Cerebellar cortex (tissue), 1 donor: ENCODE measurements at places on chromosomes 6 and 20.

GRCh38 chr6:159830501-159831372 lies 30.7 kb downstream of the PNLDC1 start:
- DNase-seq, result no peak

GRCh38 chr20:31860390-31861134 lies 9.8 kb downstream of the DUSP15 start:
- DNase-seq, result peak; percentile 48

DNA sequence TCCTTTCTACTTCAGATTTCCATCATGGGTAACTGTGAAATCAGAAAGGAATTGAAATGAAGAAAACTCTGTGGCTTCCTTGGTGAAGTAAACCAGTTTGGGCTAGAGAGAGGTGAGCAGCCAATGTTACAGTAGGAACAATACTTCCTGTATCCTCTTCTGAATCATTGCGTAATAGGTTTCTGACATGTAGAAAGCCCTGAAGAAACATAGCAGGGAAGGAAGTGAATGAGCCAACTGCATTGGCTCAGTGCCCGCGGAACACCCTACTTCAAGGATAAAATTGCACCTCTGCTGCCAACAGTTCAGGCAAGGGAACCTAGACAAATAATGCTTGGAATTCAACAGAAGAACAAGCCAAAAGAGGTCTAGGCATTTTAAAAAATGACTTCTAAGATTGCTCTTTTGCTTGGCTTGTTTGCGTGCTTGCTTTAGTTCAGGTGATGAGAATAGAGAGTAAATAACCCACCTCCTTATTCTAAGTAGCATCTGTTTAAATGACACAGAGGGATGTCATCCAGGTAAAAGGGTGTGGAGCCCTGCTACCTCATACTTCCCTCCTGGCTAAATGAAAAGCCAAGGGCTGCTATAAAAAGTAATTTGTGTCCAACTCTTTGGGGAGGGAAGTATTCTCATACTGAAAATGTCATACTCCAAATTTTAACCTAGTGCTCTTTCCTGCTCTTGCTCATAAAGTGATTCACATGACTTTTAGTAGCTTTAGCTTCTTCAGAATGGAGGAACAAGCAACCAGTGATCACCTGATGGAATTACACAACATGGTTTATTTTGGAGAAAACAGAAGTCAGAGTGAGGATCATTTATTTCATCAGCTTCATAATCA lies 30.0 kb upstream of the AKIRIN2 start:
- DNase-seq, result peak; percentile 67

GRCh38 chr6:22638320-22638719 lies 69.0 kb downstream of the HDGFL1 start:
- no peak for DNase-seq

- no peak for DNase-seq
Measured at GRCh38 chr20:50516180-50516934, 6.2 kb downstream of the PTPN1 start.

DNA sequence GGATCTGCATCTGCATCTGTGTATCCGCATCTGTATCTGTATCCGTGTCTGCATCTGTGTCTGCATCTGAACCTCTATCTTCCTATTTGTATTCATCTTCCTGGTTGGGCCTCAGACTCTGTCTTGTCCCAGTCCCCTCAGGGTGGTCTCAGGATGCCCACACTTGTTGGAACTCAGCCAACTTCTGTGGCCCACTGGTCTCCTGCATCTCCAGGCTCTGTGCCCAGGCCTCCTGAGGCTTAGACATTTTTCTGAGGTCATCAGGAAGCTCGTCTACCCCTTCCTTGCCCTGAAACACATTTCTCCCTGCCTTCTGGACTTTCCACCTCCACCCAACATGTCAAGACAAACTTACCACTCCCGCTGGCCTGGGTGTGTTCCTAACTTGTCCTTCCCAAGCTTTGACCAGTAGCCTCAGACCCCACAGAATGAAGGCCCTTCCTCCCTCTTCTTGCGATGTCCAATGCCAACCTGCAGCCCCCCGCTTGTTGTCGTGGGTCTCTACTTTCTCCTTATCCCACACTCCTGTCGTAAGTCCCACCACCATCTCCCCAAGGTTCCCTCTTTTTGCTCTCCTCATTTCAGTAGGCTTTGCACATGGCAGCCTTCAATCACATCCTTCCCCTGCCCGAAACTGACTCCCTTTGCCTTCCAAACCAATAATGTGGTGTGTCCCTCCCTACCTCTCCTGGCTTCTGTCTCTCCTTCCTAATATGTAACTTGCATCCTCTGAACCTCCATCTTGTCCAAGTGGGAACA lies 176.5 kb downstream of the DLL1 start:
- DNase-seq, result no peak

DNA sequence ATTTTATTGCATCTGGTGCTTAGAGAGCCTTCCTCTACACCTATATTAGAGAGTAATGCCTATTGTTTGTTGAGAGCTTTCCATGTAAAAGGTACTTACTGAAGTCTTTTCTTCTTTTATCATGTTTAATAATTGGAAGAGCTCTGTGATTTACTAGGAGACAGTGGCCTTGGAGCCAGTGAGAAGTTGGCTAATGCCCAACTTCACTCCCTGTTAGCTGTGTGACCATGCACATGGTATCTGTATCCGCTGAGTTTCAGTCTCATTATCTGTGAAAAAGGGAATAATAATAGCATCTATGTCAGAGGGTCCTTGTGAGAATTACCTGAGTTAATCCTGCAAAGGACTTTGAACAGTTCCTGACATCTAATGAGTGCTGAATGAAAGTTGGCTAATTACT lies 105.0 kb downstream of the CD109 start:
- DNase-seq, result no peak

DNA sequence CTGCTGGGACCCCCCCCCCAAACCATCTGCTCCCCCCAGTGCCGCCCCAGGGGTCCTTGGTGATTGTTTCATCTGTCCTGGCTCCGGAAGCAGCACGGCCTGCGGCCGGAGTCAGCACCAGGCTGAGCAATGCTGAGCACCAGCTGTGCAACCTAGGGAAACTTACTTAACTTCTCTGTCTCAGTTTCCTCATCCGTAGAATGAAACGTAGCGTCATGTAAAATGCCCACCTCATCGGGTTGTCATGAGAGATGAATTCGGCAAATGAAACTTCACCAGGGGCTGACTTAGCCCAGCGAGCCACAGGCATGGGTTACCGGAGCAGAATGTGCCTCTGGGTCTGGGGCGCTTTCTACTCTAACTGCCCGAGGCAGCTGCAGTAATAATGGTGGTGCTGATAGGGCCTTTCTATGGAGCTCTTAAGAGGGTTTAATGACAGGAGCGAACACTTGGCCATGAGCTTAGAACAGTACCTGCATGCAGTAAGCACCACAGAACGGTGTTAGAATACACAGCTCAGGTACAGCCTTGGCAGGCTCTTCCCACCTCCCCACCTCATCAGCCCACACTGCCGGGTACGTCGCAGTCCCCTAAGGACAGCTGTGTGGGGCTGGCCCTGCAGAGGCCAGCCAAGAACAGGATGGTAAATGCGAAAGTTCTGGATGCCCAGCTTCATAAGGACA lies 1.7 kb downstream of the THBS2 start:
- no peak for DNase-seq

DNA sequence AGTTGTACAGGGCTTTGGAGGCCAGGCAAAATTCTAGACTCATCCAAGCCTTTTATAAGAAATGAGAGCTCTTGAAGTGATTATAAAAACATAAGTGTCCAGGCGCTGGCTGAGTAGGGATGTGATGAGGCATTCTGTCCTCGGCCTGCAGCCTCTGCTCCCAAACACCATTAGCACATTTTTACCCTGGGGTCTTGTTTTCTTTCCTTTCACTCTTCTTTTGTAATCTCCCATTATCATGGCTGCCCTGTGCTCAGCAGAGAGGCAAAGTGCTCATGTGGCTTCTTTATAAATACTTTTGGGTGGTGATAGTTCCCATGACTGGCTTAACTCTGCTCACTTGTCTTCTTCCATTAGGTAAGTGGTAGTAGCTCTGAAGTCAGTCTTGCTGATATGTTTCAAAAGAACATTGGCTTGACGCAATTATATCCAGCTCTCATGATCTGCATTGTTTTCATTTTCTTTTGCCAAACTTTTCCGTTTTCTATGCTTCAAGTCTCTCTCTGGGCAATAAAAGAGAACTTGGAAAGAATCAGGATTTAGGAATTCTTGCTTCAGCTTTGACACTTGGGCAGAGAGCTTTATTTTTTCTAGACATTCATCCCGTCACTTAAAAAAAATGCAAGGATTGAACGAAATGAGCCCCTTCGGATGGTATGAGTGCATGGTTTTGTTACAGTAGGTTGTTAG lies 61.1 kb downstream of the CAP2 start:
- DNase-seq, result no peak

- DNase-seq, result no peak
Measured at GRCh38 chr6:50278663-50279062, 228.9 kb upstream of the DEFB112 start.

DNA sequence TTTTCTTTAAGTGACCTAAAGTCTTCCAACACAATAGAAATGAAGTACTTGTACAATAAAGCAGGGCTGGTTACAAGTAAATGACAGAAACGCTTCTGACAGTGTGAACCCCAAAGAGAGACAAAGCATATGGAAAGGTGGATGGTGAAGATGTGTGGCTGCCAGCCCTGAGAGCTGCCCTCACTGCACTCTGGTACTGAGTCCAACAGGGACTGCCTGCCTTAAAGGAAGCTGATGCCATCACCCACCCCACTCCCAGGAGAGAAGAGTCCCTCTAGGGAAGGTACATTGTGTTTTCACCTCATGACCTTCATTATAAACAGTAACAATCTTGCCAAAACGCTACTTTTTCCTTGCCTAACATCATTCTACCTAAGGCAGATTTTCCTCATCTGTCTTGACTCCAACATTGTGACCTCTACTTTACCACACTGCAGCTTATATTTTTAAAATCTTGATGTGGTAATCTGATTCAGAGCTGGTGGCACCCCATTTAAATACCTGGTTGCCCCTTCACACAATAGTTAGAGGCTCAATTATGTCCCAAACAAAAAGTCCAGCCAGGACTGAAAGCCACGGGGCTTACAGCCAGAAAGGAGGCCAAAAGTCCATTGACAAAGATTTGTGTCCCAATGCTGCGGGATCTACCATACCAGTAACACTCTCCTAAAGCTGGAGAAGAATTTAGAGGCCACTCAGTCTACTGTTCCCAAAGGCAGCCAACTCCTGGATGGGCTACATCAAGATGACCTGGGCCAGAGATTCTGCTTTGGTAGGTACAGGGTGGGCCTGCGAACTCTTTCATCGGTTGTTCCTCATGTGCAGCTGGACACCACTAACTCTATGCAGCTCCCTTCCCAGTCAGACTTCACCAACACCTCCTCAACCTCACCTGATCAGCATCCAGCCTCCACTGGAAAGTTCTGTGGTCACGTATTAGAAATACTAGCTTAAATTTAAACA lies 4.4 kb downstream of the APMAP start:
- DNase-seq, result no peak

GRCh38 chr20:23366384-23366783 lies 4.4 kb downstream of the GZF1 start:
- DNase-seq, result no peak

DNA sequence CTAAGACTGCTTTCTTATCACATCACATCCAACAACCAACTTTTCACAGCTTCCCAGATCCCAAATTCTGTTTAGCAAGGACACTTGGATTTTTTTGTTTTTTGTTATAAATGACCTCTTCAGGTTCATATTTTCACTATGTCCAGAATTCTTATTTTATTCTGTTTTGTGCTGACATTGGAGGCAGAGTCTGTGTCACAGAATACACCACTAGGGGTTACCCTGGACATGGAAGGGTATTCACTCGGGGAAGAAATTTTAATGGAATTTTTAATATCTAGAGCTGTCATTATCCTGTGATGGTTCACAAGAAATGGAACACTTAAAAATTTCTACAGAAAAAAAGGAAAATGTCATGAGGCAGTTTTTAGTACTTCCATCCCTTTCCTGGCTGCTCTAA lies 12.0 kb upstream of the SLC2A12 start:
- no peak for DNase-seq

- DNase-seq, result peak; percentile 44
Measured at GRCh38 chr6:33693186-33694105, 18.1 kb downstream of the UQCC2 start.

GRCh38 chr6:44072452-44072958 lies 54.7 kb downstream of the MRPL14 start:
- no peak for DNase-seq

GRCh38 chr6:16311763-16312162 lies 73.4 kb downstream of the GMPR start:
- DNase-seq, result peak; percentile 63

DNA sequence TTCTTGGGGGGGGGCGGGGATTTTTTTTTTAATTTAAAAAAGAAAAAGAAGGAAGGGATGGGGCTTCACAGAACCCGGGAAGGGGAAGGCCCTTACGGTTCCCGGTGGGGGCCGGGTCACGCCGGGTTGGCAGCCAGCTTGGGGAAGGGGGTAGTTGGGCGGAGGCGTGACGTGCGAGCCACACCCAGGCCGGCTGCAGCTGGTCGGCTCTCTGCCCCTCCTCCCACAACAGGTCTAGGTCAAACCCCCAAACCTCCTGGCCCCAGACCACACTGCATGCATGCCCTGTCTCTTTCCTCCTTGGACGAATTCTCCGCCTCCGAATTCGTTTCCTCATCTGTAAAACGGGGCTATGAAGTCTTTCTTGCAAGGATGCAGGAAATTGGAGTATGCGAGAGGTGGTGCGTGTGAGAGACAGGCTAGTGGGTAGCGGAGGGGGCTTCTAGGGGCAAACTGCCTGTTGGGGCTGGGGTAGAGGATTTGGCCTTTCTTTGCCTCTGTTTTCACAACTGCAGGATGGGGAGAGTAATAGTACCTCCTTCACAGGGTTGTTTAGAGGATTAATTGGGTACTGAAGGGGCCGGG lies 828 bp downstream of the HCK start:
- no peak for DNase-seq

- no peak for DNase-seq
Measured at GRCh38 chr6:135936606-135937005, 85.1 kb downstream of the PDE7B start.

DNA sequence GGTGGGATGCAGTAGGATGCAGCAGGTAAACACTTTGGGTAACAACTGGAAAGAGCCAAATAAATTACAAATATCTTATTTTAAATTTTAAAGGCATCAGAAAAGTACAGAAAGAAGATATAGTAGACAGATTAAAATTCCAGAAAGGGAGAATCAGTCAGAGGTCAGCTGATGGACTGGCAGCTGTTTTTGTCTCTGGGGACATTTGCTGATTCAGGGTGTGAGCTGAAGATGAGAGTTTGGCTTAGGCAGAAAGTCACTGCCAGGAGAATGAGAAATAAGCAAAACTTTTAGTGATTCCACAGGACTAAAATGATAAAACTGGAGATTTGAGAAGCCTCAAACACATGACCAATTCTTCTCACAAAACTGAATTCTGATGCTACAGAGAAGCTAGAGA lies 39.5 kb downstream of the AHI1 start:
- no peak for DNase-seq

DNA sequence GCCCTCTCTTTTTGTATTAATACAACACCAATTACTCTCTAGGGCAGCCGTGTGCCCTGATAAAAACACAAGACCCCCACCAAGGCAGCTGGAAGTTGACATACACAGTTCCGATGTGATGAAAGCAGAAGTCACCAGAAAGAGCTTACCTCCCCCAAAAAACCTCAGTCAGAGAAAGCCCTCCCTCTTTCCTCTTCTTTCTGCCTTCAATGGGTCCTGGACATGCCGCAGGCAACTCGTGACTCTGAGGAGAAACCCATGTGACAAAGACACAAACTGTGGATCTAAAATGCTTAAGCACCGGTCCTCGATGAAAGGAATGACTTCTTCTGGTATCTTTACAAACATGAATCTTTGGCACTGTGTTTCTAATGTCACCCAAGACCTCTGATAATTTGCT lies 117.7 kb upstream of the CCDC28A start:
- no peak for DNase-seq
